ENCODE measurements at places on chromosomes 13 and 19.

GRCh38 chr19:40750874-40751537, at the start of gene SNRPA:
SNRPA (plus strand) TSS chr19:40751203; CDS start chr19:40751409, 206 bp downstream.
- peak; percentile 96 for DNase-seq

- DNase-seq, result no peak
Measured at GRCh38 chr19:16862826-16863415, 25.9 kb upstream of the F2RL3 start.

GRCh38 chr19:4357921-4358326, 14.6 kb downstream of the MPND start:
- DNase-seq, result no peak

- no peak for DNase-seq
Measured at GRCh38 chr13:45289936-45290563, 50.9 kb downstream of the TPT1 start.

DNA sequence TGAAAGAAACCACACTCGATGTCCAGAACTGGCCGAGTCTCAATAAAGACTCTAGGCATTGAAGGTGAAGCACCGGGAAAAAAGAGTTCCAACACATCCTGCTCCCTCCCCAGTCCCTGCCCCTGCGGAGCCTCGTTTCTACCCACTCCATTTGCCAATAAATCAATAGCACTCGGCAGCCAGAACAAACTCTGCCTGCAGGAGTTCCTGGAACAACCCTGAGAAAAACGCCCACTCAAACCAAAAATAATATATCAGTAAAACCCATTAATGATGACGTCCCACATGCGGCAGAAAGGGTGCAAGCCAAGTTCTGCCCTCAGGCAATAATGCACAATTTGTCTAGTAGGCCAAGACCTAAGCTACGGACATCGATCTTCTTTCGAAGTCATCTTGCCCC, 41.0 kb downstream of the PDCD5 start:
- DNase-seq, result no peak

DNA sequence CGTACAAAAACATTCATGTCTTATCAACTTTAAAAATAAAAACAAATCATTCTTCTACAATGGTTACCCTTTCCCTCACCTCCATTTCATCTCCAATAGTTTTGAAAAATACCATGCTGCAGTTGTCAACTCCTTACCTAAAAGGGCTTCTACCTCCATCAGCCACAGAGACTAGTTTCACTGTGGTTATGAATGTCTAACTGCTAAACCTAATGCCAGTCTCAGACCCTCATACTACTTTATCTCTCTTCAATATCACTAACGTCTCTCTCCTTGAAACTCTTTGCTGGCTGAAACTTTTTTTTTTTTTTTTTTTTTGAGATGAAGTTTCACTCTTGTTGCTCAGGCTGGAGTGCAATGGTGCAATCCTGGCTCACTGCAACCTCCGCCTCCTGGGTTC, 27.1 kb downstream of the LNX2 start:
- no peak for DNase-seq

DNA sequence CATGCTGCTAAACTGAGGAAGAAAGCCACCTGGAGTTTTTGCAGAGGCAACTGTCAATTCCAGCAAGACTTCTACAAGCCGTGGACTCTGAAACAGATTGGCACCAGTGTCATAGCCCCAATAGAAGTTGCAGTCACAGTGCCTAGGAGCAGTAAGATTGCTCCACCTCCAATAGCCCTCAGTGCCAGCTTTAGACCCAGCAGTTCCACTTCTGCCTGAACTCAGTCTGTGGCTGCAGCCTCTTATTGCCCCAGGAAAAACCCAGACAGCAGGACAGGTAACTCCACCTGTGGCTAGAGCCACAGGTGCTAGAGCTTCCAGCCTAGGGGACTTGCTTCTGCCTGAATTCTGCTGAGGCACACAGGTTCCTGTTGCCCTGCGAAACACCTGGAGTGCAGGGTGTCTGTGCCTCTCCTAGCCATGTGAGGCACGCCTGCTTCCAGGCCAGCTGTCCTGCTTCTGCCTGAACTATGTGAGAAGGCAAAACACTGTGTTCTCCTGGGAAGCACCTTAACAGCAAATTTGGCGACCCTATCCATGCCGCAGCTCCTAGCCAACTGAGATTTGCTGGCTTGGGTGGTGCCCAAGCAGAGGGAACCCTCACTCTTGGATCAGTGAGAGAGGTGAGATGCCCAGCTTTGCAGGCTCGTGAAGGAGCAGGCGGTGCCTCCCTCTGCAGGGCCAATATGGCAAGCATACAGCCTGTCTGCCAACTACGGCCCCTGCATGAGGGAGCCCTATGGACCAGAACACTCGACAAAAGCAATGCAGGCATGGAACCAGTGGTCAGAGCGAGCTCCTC, 607.6 kb downstream of the PCDH17 start:
- no peak for DNase-seq

DNA sequence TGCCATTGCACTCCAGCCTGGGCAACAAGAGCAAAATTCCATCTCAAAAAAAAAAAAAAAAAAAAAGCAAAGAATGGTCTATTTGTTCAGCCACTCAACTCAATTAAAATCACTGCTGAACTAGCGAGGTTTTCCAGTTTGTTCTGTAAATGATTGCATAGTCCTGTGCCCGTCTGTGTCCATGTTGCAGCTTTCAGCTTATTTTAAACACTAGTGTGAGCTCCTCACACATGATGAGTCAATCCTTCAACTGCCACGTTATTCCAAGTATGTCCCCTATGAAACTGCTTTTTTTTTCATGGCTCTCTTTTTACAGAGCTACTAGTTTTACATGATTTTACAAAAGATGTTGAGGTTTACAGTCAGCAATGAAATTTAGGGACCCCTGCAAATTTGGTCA, 12.2 kb downstream of the SUGP2 start:
- DNase-seq, result no peak

- no peak for DNase-seq
Measured at GRCh38 chr13:97758317-97758716, 195.2 kb upstream of the IPO5 start.

DNA sequence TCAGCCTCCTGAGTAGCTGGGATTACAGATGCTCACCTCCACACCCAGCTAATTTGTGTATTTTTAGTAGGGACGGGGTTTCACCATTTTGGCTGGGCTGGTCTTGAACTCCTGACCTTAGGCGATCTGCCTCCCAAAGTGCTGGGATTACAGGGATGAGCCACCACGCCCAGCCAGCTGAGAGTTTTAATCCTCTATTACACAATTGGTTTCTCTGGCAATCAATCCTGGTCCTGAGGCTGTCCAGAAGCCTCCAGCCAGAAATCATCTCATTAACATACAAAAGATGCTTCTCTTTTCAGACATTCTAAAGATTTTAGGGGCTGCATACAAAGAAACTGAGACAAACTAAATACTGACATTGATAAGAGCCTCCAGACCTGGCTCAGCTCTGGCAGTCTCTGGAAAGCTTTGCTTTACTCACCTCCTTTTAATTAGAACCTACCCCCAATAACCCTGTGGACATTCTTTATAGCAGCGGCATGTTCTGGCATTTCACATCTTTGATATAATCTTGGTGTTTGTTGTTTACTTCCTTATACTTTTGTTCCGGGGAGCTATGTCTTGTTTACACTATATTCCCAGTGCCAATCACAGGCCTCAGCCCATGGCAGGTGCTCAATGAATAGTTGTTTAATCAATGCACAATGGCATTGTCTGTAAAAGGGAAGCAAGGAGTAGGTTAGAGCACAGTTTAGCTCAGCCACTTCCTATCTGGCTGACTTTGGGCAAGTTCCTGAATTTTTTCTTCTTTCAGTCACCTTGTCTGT, 4.1 kb upstream of the ZNF724 start:
- no peak for DNase-seq

DNA sequence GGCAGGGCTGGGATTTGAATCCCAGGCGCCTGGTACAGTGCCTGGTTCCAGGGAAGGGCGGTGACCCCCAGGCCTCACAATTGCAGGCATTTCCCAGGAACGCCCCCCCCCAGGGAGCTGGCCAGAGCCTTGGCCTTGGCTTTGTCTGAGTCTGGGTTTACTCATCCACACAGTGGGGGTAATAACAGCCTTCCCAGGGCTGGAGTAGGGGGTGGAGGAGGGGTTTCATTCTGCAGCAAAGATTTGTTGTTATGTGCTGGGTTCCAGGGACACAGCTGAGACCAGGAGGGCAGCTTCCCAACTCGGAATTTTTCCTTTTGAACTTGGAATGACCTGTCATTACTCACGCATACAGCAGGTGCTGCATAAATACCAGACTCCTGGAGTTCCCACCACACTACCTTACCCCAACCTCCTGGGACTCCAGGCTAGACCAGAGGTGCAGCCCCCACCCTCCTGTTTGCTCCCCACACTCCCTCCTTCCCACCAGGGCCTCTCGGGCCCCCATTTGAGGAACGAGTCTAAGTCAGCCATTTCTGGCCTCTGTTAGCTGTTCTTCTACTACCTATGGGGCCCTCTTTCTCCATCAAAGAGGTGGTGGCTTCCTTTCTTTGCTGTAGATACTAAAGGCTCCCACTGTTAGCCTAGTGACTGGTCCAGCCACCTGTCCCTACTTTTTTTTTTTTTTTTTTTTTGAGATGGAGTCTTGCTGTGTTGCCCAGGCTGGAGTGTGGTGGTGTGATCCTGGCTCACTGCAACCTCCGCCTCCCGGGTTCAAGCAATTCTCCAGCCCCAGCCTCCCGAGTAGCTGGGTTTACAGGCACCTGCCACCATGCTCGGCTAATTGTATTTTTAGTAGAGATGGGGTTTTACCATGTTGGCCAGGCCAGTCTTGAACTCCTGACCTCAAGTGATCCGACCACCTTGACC, 1.6 kb upstream of the ADAMTS10 start:
- DNase-seq, result no peak

Data from posterior cingulate gyrus (tissue), 11 donors.